ENCODE measurements at places on chromosomes 13 and 19.

GRCh38 chr13:77377016-77377415, 50.1 kb upstream of the MYCBP2 start:
- DNase-seq, result no peak

GRCh38 chr13:28983641-28984040, 163.5 kb downstream of the MTUS2 start:
- no peak for DNase-seq

- no peak for DNase-seq
These were observed 316.0 kb upstream of the MIR17HG start for GRCh38 chr13:91031508-91031907.

DNA sequence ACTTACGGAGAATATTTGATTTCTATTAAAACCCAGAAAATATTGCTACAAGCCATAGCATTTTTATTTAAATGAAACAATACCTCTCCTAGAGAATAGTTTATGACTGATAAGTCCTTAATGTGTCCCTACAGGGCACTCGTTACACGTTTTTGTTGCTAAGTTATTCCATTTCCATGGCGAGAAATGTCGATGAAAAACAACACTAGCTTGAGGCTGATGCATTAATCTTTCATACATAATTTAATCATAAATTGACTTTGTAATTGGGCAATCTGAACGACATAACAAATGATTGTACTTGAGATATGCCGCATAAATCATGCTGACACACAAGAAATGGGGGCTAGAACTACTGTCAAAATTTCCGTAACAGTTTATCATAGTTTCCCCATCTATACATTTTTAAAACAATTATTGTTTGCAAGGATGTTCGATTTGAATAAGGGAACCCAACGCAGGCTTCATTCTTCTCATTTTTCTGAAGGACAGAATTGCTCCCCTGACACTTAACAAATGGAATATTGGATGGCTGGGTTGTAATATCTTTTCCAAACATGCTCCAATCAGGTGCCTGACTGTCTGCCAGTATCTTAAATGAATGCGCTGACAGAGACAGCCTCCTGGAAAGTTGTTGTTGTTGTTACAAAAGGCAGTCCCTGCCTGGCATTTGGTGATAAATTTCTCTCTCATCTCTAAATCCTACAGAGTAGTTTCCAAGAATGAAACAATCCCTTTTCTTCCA, 61.9 kb downstream of the FLT1 start:
- no peak for DNase-seq

DNA sequence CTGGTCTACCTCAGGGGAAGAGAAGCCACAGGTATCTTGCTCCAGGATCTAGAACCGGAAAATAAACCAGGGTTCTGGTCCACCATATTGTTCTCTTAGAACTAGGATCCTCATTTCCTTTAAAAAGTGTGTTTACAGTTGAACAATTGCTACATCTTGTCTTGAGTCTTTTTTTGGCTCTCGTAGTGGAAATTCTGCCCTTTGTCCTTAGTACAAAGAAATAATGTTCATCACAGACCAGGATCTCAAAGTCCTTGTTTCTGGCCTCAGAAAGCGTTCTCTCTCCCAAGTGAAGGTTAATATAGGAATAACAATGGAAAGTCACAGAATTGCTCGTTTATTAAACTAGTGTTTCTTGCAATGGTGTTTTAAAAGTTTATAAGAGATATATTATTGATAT, 20.8 kb downstream of the KLF2 start:
- no peak for DNase-seq

Data from NCI-H526 treated with DMSO at 0.1 percent for 48 hours (cell line).